ENCODE measurements at places on chromosomes 12 and 14.

GRCh38 chr14:62954165-62954564 is 91.1 kb downstream of the KCNH5 start:
- no peak for DNase-seq

GRCh38 chr12:67780580-67781084 is 132.1 kb downstream of the DYRK2 start:
- DNase-seq: no peak

- no peak for DNase-seq
Measured at GRCh38 chr14:32985866-32986265, 47.2 kb downstream of the NPAS3 start.

DNA sequence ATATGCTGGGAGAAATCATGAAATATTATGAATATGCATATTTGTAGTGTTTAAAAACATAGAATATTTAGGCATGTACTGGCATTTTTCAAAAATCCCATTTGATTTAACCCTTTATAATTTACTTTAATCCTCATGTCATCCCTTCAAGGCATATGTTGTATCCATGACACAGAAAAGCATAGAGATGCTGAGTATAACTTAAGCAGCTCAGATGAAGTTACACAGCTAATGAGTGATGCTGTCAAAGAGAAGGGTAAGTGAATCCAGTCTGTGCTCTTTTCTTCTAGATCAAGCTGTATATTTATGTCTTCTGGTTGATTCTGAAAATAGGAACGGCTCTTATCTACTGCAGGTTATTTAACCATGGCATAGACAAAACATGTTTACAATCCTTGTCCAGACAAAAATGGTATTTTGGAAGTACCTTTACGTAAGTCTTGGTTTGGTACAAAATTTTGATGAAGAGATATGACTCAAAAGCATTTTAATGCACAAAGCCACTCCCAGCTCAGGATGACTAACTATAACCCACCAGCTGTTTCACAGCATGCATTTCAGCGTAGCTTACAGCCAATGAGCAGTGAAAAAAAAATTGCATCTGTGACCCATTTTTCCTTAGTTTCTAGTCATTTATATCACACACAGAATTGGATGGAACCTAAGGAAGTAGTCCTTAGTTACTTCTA is 201.7 kb downstream of the STXBP6 start:
- DNase-seq: no peak

DNA sequence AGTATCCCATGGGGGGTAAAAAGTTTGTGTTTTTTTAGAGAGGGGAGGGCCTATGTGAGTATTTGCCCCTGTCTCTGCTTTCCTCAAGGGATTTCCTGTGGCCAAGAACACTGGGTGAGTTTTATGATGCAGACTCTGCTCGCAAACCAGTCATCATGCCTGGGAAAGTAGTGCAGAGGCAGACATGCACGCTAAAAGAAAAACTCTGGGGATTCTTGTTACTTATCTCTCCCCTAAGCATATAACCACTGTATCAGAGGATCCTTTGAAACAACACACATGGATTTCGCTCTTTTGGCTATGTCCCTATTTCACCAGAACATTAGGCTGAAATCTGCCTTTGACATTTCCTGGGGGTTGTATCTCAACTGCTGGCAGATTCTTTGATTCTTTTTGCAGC is 1845.8 kb upstream of the SEL1L start:
- DNase-seq: no peak

DNA sequence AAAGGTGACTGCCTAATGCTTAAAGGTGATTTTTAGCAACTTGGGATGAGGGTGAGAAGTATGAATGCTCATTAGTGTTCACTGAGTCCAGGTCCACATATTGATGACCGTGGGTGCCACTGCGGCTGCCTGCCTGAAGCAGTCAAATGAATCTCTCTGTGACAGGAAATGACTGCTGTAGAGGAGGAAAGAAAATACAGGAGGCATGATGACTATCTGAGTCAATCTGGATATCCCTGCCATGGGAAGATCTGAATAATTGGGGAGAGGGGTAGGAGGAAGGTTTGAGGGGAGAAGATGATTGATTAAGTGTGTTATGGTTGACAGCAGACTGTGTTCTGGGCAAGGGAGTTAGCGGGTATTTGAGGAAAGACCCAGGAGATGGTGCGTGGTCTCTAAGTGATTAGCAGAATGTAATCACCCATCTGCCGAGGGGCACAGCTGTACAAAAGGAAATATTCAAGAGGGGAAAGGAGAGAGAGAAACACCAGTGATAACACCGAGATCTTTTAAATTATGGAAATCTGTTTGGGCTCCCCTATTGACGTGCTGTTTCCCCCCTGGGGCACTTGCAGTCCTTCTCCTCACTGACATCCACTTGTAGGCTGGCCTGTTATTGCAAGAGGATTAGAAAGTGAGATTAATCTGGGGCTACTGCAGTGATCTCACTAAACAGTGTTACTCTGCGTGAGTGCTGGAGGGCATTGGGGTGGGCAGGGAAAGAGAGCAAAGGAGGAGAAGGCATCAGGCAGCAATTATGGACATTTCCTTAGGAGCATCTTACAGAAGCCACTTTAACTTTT is 97.7 kb downstream of the AKAP6 start:
- DNase-seq: no peak

DNA sequence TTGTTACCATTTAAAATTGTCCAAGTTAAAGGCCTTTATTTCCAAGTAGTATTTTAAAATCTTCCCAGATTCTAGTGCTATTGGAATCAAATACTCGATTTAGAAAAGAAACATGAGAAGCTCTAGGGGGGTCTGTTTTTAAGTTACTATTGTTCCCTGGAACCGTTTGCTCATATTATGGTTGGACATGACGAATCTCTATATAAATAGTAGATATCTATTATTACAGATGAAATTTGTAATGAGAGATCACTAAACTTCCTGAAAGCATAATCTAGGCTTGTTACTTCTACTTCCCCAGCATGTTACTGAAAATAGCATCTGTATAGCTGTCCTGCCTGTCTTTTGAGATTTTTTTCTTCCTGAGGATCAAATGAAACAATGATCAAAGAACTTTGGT is 70.1 kb downstream of the LGR5 start:
- DNase-seq: no peak

DNA sequence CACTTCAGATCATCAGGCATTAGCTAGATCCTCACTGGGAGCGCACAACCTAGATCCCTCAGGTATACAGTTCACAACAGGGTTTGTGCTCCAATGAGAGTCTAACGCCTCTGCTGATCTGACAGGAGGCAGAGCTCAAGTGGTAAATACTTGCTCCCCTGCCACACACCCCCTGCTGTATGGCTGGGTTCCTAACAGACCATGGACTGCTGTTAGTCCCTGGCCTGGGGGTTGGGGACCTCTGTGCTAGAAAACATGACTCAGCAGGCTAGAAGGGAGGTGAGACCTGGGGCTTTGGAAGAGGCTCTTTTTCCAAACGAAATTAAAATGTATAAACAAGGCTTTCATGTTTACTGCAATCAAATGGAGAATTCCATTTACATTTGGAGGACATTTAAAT is 691.1 kb downstream of the FLRT2 start:
- DNase-seq: no peak

GRCh38 chr14:75101491-75101890 is 25.4 kb downstream of the NEK9 start:
- no peak for DNase-seq

DNA sequence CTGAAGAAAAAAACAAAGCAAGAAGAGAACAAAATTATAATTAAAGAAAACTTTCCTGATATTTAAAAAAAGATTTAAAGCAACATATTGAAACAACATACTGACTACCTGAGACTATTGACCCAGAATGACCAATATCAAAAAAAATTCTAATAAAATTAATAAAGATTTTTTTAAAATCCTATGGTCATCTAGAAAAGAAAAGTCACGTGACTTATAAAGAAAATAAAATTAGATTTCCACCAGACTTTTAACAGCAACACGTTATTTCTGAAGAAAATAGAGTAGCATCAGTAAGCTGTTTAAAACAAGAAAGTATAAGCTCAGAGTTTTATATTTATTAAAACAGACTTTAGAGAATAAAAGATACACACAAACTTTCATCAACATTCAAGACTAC is 238.0 kb downstream of the C12orf42 start:
- DNase-seq: no peak

GRCh38 chr14:33764876-33765650 is 185.8 kb downstream of the EGLN3 start:
- DNase-seq: no peak

GRCh38 chr12:6065131-6065862 is 59.2 kb downstream of the VWF start:
- no peak for DNase-seq

GRCh38 chr14:50784683-50785456 is 46.1 kb downstream of the NIN start:
- no peak for DNase-seq

DNA sequence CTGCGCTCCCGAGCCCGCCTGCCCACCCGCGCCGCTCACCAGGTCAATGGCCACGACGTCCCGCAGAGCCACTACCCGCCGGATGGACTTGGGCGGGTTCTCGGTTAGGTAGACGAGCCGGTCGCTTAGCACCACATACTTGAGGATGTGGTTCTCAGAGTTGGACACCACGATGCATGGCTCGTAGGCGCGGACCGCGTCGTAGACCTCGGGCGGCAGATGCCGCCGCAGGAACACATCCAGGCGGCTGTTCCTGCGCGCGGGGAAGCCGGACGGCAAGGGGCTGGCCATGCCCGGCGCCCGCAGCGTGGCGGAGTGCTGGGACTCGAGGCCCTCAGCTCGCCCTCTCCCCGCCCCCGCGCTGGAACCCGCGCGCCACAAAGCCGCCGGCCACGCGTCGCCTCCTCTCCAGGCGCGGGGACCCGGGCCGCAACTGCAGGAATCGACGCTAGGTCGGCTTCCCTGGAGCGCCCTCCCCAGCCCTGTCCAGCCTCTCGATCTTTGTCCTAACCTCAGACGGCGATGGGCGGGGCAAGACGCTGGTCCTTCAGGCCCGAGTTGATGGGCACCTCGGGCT is at the start of gene C12orf56:
TSS of gene C12orf56 (minus strand) at position 484 of the 577 bp plus-strand sequence. CDS start at position 291, 193 bp downstream.
- DNase-seq: no peak

DNA sequence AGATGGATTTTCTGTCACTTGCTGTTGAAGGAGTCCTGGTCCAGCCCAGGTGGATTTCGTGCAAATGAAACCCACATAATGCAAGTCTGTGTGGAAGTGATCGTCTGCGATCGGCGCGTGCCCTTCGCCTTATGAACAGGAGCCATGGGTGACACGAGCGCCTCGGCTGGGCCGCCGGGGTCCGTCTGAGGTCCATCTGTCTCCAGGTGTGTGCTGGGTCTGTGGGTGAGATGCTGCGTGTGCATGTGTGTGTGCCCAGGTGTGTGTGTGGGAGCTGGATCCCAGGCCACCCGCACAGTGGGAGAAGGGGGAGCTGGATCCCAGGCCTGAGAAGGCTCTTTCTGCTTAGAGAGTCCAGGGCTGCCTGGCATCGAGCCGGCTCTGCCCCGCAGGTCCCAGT is 53.8 kb downstream of the GALNT9 start:
- no peak for DNase-seq

Data from stimulated activated CD8-positive, alpha-beta memory T cell treated with anti-CD3 and anti-CD28 coated beads, Interleukin-7, amount 100 ng/mL, for 1 hour (primary cell).